ENCODE measurements at places on chromosomes 1 and 21.

DNA sequence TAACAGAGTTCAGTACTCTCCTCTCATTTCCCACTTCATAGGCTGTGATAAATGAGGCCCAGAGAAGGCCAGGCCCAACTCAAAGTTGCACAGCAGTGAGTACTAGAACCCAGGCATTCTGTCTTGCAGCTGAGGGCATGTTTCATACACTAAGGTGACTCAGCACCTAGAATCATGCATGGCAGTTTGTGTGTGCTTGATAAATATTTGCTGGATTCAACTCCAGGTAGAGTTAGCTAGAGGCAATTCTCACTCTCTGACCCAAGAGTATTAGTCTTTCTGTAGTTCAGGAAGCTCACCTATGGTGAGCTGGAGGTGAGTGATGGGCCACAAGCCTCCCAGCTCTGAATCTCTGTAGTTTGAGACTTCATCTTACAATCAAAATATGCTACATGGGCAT, 10.7 kb downstream of the NKAIN1 start:
- DNase-seq: no peak

DNA sequence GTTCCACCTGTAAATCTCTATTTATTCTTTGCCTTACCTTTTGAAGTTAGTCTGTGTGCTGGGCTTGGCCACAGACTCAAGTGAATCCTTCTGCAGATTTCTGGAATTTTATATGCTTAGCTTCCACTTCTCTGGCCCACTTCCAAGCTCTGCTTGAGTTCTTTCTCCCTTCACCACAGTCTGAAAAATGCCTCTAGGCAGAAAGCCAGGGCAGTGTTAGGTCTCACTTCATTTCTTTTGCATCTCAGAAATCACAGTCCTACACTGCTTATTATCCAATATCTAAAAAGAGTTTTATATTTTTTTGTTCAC, 48.9 kb downstream of the INKA2 start:
- no peak for DNase-seq

DNA sequence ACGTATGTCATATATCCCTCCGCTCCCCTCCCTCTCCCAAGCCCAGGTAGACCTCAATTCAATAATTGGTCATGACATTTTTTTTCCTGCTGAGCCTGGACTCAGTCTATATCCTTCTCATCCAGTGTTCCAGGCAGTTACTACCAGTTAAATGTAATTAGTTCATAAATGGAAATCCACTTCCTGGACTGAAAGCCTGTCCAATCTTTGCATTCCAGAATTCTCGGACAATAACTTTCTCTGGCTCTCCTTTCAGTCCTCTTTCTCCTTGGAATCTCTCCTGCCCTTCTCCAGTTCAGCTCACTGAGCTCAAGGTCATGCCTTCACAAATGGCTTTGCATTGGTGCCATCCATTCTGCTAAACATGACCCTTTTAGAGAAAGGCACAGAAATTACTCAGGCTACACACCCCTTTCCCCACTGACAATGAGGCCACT, 34.8 kb downstream of the VWA5B1 start:
- DNase-seq: no peak

GRCh38 chr1:95197616-95198252, 36.3 kb upstream of the RWDD3 start:
- no peak for DNase-seq

- DNase-seq: no peak
Measured at GRCh38 chr1:111795401-111795800, 39.7 kb downstream of the DDX20 start.
